Activated T-cell treated with anti-CD3 and anti-CD28 coated beads, Interleukin-2, amount 50 U/mL, for 72 hours (primary cell): ENCODE measurements at places on chromosomes 7 and 10. TPM values are rescaled to one million over a fixed set of nuclear protein-coding genes. Genes with fewer than 3 reads are reported as not detected.

- no peak for DNase-seq
- no peaks in the 10 kb centered on the region for H3K36me3 ChIP-seq
Observed at GRCh38 chr10:82468453-82468852, 593.5 kb downstream of the NRG3 start.

DNA sequence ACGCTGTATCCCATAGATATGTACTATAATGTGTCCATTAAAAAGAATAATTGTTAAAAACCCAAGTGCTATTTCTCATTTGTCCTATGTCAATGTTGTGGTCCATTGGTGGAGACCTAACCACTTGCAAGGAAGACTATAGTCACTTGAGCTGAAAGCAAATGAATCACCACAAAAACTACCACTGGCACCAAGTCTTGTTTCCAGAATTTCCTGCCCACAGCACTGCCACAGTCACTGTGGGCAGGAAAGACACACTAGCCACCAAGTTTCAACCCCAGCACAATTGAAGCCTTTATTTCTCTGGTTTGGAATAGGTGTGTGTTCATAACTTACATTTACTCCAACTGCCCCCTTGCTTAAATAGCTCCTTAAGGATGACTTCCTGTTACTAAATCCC is 12.4 kb downstream of the DIP2C start:
- H3K27me3 ChIP-seq: peaks cover 9% of the 10 kb centered on the region
- H3K4me3 ChIP-seq: peak overlapping the region; percentile 40
- peak; percentile 23 for DNase-seq
- no peak overlapping the region for H3K27ac ChIP-seq

Gene GJD4
- not detected for total RNA-seq

Gene FAM13C
- total RNA-seq: not detected

DNA sequence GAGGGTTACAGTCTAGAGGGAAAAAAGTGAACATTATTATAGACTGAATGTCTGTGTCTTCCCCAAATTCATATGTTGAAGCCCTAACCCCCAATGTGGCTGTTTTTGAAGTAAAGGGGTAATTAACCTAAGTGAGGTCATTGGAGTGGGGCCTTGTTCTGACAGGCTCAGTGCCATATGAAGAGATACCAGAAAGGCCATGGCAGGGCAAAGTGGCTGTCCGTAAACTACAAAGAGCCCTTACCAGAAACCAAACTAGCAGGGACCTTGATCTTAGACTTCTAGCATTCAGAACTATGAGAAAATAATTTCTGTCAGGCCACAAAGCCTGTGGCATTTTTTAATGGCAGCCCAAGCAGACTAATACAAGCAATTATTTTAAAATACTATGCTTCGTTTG is 8.7 kb downstream of the TMEM209 start:
- H3K4me1 ChIP-seq: peaks cover 12% of the 10 kb centered on the region
- H3K27ac ChIP-seq: no peak overlapping the region
- no peak overlapping the region for H3K4me3 ChIP-seq
- DNase-seq: no peak
- H3K36me3 ChIP-seq: peaks cover 13% of the 10 kb centered on the region

GRCh38 chr7:121395494-121395960 is 581 bp downstream of the FAM3C start:
- peak overlapping the region; percentile 82 for H3K27ac ChIP-seq
- peaks cover 36% of the 10 kb centered on the region for H3K4me1 ChIP-seq
- DNase-seq: peak; percentile 61
- no peaks in the 10 kb centered on the region for H3K27me3 ChIP-seq
- H3K4me3 ChIP-seq: peak overlapping the region; percentile 85

DNA sequence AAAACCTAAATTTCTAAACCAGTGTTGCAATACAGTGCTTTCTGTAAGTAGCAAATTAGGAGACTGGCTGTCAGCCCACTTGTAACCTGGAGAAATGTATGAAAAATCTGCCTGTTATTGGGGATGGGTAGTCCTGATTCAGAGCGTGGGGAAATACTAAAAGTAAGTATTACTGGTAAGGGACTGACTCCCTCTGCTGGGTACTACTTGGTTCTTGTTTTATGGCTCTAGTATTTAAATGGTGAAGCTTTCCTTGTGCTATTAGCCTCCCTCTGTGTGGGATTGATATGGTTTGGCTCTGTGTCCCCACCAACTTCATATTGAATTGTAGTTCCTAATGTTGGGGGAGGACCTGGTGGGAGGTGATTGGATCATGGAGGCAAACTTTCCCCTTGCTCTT is 886.1 kb downstream of the SORCS1 start:
- H3K27me3 ChIP-seq: no peaks in the 10 kb centered on the region
- DNase-seq: no peak
- no peak overlapping the region for H3K27ac ChIP-seq
- H3K4me1 ChIP-seq: no peaks in the 10 kb centered on the region

GRCh38 chr7:115356139-115356746 is 434.3 kb downstream of the MDFIC start:
- no peak overlapping the region for H3K27ac ChIP-seq
- H3K4me1 ChIP-seq: no peaks in the 10 kb centered on the region
- H3K36me3 ChIP-seq: no peaks in the 10 kb centered on the region
- no peak overlapping the region for H3K4me3 ChIP-seq
- DNase-seq: no peak
